Right lung (tissue), 10 donors: ENCODE measurements at places on chromosomes 1 and 21. TPM values are rescaled to one million over a fixed set of nuclear protein-coding genes. Genes with fewer than 3 reads are reported as not detected.
A peak's percentile ranks its signal among the peaks of the same experiment; 100 is the strongest.

DNA sequence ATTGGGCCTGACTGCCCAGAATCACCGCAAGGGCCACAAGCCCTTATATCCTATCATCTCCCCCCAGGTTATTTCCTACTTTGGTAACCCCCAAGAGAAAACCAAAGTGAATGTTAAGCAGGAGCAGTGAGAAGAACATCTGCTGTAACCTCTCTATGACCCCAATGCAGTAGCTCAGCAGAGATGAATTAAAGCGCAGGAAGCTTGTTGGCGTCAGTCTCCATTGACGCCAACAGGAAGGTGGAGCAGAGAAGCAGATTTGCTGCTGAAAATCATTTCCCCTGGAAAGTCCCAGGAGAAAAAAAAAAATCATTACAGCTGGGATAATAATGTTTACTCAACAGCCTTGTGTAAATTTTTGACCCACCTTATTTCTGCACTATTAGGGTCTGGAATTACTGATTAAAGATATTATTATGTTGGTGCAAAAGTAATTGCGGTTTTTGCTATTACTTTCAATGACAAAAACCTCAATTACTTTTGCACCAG lies 33.2 kb upstream of the FAM163A start:
- DNase-seq, result peak; percentile 46

HJV gene
- polyA plus RNA-seq, result 0.77 TPM

- no peak for DNase-seq
Measured at GRCh38 chr1:116288201-116288598, 84.8 kb upstream of the ATP1A1 start.

NMNAT2 gene
- polyA plus RNA-seq, result 1.2 TPM

DNA sequence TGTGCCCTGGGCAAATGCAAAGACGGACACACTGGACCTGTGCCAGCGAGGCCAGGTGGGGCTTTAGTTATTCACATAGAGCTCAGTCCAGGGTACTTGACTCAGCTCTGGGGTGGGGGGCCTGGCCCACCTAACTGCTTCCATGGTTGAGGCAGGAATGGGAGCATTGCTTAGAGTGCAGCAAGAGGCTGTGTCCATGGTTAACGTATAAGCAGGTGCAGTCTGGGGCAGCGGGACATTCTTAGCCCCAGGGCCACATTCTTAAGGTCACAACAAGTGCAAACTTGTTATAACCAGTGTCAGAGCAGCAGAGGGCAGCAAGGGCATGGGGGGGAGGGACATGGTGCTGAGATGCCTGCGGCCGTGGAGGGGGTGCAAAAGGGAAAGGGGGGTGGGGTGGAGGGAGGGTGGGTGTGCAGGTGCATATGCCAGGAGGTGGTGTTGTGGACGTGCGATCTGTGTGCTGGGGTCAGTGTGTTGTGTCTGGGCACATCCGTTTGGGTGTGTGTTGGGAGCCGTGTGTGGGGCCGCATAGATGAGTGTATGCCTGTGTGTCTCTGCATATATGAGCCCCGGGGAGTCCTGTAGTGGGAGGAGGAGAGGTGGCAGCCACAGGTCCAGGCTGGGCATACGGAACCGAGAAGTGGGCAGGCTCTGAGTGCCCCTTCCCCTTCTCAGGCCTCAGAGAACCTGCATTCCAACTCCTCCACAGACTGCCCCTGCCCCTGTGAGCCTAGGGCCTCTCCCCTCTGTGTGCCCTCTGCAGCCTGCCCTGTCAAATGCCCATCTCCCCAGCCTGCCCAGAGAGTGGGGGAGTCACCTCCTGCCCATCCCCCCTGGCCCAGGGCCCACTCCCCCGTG lies 8.4 kb downstream of the KCNJ10 start:
- no peak for DNase-seq
